ENCODE measurements at places on chromosomes 4 and X. TPM values are rescaled to one million over a fixed set of nuclear protein-coding genes. Genes with fewer than 3 reads are reported as not detected.

- DNase-seq, result no peak
Observed at GRCh38 chr4:67048530-67048929, 496.8 kb downstream of the CENPC start.

- no peak for DNase-seq
Observed at GRCh38 chr4:94208266-94208665, 601 bp downstream of the SMARCAD1 start.

GRCh38 chr4:105714071-105714521 is 5.5 kb downstream of the GSTCD start:
- no peak for DNase-seq

GRCh38 chr4:5041699-5042098 is 9.6 kb upstream of the STK32B start:
- no peak for DNase-seq

DNA sequence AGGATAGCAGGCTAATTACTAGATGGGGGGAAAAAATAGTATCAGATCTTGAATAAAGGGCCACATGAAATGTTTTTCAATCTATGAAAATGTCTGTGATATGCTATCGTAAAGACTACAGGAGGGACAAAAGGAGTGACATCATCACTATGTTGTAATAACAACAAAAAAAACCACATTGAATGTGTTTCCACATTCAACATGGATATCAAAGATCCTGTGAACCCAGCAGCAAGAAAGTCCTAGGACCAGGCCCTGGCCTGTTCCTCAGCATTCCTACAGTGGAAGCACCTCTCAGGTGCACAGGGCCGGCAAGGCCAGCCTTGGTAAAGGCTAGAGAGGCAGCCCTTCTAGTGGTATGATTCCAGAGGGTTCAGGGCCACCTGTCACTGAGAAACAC is 118.3 kb downstream of the RELL1 start:
- no peak for DNase-seq

DNA sequence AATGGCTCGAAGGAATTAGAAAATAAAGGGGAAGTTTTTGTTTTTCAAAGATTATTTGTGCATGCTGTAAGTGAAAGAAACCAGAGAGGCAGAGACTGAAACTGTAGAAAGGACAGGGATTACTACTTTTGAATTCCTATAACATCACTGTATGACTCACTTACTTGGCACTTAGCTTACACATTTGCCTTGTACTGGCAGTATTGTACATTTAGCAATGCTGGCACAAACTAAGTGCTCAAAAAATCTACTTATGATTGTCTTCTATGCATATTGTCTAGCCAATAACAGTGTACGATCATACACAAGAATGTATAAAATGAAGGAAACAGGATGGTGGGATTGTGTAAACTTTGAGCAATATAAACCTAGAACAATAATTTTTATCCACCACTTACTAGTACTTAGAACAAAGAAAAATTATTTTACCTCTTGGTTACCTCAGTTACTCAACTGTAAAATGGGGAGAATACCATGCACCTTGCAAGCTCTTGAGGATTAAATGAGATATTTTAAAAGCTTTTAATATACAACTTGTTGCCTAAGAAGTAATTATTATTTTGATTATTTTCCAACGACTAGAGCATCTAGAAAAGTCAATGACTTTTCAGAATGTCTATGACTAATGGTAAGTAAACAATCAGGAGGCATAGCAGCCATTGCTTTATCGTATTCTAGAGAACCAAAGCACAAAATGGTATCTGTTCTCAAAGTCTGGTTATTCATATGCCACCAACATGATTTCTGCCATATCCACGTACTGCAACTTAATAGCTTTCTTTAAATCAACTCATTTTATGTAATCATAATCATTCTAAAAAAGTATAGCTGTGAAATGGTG is 4.7 kb downstream of the FAM120C start:
- no peak for DNase-seq

DNA sequence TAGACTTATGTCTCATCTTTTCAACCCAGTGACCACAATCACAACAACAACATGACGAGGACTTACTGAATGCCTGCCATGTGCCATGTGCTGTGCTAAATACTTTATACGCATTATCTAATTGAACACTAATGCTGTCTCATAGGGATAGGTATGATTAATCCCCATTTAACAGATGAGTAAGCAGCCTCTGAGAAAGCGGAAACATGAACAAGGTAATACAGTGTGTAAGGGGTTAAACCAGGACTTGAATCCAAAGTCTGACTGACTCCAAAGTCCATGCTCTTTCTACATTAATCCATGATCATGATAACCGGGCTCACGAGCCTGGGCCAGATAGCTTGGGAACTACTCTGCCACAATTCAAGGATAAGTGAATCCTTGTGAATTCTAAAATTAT is 105.3 kb upstream of the MBNL3 start:
- no peak for DNase-seq

DNA sequence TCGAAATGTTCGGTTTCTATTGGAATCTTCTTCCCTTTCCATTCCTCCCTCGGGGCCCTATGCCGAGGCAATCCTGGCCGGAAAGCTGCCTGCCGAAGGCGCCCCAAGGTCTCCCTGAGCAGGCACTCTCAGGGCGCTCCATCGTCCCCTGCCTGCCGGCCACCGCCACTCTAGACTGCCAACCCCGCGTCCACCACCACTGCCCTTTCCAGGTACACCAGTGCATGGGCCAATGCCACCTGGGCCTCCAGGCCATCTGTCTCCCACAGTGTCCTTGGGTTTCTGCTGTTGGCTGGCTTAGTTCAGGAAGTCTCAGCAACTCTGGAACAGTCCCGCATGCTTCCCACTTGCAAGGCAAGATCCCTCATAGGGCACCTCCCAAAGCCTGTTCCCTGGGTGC is 14.6 kb downstream of the CTAG1A start:
- DNase-seq, result no peak

DNA sequence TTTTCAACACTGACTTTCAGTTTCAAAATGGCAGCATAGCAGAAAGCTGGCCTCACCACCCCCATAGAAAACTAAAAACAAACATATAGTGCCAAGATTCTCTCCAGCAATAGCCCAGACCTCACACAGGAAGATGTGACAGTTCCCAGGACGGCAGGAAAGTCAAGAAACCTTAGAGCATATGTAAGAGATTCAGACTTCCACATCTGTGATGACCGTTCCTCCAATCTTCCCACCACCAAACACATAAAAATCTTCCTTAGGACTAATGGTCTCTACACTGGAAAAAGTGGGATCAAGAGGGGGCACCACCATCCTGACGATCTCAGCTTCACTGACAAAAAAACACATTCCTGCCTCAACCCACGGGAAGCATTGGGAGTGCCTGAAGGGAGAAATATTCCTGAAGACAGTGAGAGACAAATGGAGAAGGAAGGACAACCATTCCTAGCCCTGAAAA is 134.1 kb upstream of the CPXCR1 start:
- DNase-seq, result no peak

GRCh38 chr4:169253904-169254303 is 16.9 kb downstream of the SH3RF1 start:
- no peak for DNase-seq

DNA sequence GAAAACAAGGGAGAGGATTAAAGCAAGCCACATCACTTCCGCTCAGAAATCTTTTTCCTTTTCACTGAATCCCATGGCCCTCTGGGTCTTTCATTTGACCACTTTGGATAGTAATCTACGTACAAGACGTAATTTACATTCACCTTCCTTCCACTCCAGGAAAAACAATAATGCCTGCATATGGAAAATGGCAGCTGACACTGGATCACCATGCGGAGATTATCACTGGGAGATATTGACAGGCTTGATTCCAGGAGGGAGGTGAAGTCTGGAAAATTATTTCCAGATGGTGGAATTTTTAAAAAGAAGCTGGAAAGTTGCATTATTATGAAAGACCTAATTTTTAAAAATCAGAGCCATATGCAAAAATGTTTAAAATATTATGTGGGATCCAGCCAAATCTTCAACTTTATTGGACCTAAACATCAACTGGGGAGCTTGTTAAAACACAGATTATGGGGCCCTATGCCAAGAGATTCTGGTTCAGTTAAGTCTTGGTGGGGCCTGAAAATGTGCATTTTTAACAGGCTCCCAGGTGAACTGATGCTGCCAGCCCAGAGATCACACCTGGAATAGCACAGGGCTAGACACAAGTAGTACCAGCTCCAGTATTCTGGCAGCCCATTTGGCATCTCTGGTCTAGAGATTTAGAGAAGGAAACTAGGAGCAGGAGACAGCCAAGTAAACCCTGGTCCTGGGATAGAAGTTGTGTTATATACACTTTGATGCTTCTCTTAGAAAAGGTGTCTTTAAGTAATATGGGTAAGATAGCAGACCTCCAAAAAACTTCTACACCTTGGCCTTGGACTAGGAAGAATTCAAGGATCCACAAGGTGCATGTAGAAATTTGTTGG is 290.3 kb upstream of the LDB2 start:
- no peak for DNase-seq

DNA sequence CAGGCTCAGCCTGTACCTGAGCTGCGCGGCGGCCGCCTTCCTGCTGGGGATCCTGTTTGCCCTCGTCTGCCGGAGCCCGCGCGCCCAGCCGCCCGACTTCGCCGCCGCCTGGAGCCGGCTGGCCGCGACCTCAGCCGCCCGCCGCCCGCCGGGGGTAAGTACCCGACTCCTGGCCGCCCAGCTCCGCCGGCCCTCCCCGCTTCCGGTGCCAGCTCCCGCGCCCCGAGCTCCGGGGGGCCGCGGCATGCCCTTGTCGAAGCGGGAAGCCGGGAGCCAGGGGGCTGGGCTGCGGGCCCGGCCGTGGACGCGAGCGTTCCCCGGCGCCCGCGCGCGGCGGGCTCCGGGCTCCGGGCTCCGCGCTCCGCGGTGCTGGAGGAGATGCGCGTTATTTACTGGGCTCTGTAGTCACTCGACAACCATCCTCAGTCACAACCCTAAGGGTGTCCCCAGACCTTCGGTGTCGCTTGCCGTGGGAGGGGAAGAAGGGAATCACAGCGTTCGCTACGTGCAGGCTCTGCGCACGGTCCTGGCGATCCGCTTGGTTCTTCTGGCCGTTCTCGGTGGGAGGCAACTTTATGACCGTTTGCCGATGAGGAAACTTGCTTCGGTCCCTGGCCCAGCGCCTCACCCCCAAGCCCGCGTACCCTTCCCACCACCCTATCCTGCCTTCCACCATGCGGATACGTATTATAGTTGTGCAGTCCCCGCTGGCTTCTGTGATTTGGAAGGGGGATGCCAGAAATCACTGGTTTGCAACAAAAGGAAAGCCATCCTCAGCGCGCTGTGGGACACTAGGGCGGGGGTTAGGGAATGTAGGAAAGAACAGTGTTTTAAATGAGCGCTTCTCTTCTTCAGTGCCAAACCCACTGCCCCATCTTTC is 944 bp downstream of the SNX25 start:
- DNase-seq, result no peak

GRCh38 chr4:161791796-161792556 is 371.8 kb downstream of the FSTL5 start:
- DNase-seq, result no peak

DNA sequence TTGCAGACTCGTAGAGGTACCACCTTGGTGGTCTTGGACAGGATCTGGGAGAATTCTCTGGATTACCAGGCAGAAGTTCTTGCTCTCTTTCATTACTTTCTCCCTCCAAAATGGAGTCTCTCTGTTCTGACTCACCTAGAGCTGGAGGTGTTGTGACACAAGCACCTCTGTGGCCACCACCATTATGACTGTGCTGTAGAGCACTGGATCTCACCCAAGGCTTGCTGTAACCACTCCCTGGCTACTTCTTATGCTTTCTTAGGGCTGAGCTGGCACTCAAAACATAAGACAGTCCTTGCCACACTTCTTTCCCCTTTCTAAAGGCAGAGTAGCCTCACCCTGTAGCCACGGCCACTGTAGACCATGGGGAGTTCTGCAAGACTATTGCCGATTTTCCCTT is 296.6 kb upstream of the DIPK2B start:
- no peak for DNase-seq

GRCh38 chr4:108361886-108362285 is 193.2 kb upstream of the LEF1 start:
- no peak for DNase-seq

- no peak for DNase-seq
Observed at GRCh38 chrX:153900831-153901752, 3.4 kb upstream of the AVPR2 start.

DNA sequence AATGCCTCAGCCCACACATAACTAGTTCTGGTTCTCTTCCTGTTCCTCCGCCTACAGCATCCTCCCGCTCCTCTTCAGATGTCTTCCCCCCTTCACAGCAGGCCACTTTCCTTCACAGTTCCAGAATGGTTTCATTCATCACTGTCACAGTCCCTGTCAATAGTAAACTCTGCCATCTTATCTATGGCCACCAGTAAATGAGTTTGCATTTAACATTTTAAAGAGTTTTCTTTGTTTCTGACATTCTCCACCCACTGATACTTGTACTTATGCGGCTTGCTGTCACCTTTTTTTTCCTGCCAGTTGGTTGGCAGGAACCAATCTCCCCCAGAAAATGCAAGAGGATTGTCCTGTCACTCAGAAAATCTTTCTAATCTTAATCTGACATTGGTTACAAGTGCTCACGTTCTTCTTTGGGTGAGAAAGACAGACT is 114.1 kb downstream of the GLUD2 start:
- DNase-seq, result no peak

DNA sequence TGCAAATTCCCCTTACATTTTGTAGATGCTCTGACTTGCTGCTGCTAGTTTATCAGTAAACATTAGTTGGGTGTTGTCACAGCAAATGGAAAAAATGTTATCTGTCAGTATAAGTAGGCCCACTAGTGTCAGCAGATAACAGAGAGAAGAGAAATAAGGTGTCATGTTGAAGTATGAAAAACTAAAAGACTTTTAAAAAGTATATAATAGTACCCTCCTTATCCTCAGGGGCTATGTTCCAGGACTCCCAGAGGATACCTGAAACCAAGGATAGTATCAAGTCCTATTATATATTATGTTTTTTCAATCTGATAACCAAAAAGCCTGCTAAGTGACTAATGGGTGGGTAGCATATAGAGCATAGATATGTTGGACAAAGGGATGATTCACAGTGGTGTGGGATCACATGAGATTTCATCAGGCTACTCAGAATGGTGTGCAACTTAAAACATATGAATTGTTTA is 11.6 kb upstream of the BMP2K start:
- no peak for DNase-seq

DNA sequence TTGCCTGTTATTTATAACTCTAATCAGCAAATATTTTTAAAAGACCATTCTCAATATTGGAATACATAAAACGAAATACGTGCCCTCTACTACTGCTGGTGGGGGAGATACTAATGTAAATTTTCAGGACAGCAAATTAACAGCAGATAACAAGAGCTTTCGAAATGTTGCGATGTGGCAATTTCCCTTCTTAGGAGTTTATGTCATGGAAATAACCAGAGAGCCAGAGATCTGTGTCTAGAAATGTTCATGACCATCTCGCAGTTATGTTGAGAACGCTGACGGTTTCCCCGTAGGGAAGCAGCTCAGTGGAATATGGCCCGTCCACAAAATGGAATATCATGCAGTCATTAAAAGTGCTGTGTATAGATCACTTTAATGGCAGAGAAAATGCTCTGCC is 238.4 kb upstream of the PSAPL1 start:
- no peak for DNase-seq

- DNase-seq, result no peak
Observed at GRCh38 chrX:112012360-112012759, 70.2 kb downstream of the TRPC5 start.

DKK2 gene
- total RNA-seq, result 1.3 TPM

OTC gene
- total RNA-seq, result 9.8 TPM

FAM120C gene
- 11.8 TPM for total RNA-seq

TNIP2 gene
- total RNA-seq, result 108 TPM

PI4K2B gene
- 8.0 TPM for total RNA-seq

RHOH gene
- 5.8 TPM for total RNA-seq

SNCA gene
- 8.7 TPM for total RNA-seq

MTTP gene
- total RNA-seq, result not detected

ADH1A gene
- not detected for total RNA-seq

FHL1 gene
- total RNA-seq, result 2,009 TPM

TBC1D8B gene
- total RNA-seq, result 9.5 TPM

GAB3 gene
- 22.5 TPM for total RNA-seq

TLL1 gene
- total RNA-seq, result 3.2 TPM

Measured in omental fat pad (tissue), 4 donors.